Central memory CD4-positive, alpha-beta T cell (primary cell): ENCODE measurements at places on chromosomes 5 and 9.

- DNase-seq = no peak
Observed at GRCh38 chr9:92196909-92197308, 81.7 kb upstream of the SPTLC1 start.

GRCh38 chr5:131245312-131245711 lies 18.5 kb upstream of the CDC42SE2 start:
- no peak for DNase-seq

DNA sequence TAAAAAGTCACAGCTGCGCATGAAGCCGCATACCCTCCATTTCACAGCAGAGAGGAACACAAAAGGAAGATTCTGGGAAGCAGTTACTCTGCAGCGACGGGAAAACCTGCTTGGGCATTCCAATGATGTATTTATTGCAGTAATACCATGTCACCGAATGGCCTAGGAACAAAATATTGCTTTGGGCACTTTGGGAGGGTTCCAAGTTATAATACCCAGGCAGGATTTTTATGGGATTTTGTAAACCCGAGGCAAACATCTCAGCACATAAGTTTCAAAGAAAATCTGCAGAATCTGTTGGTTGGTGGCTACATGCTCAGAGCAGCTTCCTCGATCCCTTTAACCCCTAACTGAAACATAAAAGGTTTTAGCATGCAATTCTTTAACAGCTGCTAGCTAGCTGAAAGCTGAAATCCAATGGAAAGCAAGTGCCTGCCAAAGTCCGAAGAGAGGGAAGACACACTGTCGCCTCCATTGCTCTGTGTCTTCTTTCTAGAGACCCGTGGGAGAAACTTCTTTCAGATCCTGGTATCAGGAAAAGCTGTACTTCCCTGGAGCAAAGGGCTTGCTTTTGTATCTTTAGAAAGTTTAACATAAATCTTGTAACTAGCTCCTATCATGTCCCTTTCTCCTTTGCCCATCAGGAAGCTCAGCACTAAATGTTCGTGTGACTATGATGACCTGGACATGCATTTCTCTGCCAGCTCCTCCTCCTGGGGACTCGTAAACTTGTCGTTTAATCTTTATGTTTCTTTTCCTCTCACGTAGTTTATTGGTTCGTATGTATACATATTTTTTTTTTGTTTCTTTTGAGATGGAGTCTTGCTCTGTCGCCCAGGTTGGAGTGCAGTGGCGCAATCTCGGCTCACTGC lies 195.0 kb downstream of the MAPKAP1 start:
- DNase-seq = no peak

- no peak for DNase-seq
Observed at GRCh38 chr5:8813180-8813579, 732.7 kb downstream of the SEMA5A start.

DNA sequence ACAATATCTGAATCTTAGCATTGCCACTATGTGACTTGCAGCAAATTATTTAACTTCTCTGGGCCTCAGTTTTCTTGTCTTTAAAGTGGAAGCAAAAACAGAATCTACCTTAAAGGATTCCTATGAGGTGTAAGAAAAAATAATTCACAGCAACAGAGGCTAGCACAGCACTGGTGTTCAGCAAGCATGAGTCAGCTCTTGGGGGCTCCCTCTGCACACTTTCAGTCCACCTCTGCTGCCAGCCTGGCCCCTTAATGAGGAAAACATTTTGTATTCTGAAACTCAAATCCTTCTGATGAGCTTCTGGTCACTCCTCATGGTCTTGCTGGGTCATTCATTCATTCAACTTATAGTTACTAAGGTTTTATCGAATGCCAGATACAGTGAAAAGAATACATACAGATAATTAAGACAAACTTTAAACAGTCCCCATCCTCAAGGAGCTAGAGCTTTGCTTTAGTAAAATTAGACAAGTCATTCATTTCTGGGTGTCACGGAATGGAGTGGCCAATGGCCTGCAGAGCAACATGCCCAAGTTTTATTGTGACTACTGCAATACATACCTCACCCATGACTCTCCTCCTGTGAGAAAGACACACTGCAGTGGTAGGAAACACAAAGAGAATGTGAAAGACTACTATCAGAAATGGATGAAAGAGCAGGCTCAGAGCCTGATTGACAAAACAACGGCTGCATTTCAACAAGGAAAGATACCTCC lies 26.8 kb upstream of the IQGAP2 start:
- no peak for DNase-seq

DNA sequence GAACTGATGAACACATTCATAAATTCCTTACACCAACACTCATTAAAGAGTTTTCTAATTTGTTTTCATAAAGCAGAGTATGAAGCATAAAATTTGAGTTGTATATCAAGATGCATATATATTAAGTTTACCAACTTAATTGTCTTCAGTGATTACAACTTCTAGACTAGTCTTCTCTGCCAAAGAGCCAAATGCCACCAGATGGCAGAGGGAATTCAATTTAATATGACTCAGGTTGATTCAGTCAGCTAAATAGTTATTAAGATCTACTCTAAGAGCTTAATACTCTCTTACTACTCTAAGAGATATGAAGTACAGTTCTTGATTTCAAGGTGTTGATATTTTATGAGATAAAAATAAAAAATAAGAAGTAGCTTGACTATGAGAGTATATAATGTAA lies 53.4 kb downstream of the CDH10 start:
- no peak for DNase-seq

DNA sequence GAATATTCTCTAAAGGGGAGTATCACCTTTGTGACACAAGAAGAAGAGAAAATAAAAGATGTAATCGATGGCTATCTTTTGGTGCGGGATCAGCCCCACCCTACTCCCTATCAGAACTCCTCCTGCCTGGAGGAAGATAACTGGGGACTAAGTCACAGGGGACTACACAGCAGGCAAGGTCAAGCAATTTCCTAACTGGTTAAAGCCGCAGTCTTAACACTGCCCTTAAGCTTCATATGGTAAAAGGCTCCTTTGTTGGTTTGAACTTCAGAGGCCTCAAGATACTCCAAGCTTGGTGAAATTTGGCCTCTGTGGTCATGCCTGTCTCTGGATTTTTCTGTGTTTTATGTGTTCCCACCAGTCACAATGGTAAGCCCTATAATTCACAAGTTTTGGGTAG lies 1.3 kb upstream of the SHISAL2B start:
- no peak for DNase-seq

DNA sequence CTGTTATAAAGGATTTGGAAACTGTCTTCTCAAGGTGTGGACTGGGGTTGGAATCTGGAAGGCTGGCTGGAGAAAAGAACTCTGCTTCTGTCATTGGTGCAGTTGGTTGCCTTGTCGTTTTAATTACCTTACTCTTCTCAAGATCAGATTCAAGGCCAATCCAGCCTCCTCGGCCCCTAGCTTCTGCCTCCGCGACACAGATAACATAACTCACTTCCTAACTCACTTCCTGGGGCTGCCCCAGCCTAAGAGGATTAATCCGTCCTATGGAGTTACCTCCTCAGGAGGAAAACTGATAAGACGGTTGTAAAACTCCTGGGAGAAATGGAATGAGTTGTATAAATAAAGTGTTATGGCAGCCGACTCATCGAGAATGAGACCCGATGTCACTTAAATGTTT lies 389.1 kb upstream of the WWC1 start:
- DNase-seq = no peak

DNA sequence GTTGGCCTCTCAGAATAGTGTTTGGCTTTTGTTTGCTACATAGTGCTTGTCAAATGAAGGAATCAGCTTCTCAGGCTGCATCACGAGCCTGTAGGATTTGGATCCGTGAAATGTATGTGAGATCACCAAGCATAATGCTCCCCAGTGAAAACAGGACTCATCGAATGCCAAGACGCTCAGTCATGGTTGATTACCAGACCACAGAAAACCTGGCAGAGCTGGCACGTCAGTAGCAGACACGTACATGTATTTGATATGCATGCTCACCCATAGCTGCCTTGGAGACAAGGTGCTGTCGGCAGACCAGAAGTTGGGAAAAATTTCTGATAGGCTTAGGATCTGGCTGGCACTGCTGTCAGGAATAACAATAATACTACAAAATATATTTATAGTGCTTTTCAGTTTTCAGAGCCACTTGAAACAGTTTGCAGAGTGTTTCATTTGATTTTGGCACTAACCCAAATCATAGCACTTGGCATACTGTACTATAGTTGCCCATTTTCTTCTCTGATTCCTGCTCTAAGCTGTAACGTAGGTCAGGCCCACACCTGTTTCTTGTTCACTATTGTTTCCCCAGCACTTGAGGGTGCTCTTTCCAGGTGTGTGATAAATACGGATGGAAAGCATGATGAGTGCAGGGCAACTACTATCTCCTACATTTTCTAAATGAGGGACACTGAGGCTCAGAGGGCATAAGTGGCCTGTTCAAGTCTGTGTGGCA lies 226.1 kb downstream of the NR3C1 start:
- no peak for DNase-seq

- no peak for DNase-seq
Observed at GRCh38 chr5:103034662-103035392, 85.1 kb downstream of the GIN1 start.

DNA sequence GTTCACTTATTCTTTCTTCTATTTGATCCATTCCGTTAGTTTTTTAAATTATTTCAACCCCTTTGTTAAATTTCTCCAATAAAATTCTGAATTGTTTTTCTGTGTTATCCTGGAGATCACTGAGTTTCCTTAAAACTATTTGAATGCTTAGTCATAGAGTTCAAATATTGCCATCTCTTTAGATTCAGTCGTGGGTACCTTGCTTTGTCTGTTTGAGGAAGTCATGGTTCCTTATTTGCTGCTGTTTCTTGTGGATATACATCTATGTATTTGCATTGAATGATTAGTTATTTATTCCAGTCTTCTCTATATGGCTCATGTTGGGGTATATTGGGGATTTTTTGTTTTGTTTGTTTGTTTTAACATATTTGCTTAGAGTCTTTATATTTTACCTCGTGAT lies 80.6 kb downstream of the HINT1 start:
- DNase-seq = no peak

- no peak for DNase-seq
Observed at GRCh38 chr9:111039231-111039906, 1.1 kb upstream of the LPAR1 start.

DNA sequence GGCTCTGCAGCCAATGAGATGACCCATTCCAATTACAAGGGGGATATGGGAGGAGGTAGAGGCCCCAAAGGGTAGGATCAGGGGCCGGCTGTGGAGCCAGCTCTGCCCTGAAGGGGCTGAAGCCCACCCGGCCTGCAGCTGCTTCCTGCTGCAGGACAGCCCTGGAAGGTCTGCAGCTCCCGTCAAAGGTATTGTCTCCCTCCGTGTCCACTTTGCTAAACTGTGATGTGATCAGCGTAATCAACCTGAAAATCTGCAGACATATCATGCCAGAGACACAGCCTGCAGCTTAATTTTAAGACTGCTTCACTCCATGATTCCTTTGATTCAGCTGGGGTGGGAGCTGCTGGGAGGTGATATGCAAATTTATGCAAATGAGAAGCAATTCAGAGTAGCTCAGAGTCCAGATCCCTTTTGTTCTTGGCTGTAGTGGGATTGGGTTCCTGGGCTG lies 90.7 kb downstream of the GADD45G start:
- DNase-seq = no peak

DNA sequence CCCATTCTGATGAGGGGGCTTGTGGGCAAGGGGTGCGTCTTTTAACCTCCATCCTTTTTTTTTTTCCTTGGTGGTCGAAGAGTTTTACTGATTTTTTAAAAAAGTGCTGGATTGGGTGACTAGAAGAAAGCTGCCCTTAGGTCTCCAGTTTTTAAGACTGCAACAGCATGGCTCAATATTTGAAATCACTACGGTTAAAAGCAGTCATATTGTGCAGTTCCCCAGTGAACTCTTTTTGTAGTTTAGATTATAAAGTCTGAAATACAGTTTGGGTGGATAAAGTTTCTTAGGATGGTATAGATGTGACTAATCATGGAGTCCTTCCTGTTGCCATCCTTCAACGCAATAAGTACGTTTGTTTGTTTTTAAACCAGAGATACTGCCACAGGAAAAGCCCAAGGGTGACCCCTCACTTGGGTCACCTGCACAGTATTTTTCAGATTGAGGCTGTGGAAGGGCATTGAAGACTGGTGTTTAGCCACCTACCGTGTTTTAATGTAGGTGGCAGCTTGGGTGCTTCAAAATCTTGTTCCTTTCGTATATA lies 520 bp upstream of the DHFR start:
- no peak for DNase-seq

DNA sequence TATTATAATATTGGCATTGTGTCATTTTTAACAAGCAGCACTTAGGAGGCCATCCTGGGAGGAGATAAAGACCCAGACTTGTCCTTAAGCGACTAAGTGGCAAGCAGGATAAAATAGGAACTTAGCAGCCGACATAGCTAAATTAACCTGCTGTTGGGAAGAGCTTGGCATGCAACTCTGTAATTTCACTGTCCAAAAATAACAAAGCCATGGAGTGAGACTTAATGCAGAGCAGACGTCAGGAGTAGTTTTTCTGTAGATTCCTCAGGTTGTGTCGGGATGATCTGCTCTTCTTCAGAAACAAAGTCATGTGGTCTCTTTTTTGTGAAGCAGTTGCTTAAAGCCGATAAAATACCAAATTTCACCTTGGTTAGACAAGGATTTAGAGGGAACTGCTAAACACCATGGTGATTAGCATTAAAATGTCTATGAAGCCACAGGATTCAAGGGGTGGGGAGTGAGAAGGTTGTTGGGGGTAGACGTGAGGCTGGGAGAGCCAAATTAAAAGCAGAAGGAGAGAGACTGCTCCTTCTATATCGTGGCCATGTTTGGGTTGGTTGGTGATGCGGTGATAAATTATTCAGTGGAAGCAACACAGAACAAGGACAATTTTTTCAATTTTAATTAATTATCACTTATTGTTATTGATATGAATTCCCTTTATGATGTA lies 303.0 kb downstream of the CSNK1G3 start:
- no peak for DNase-seq

- DNase-seq = no peak
Observed at GRCh38 chr9:18896531-18897179, 136.4 kb downstream of the SAXO1 start.

DNA sequence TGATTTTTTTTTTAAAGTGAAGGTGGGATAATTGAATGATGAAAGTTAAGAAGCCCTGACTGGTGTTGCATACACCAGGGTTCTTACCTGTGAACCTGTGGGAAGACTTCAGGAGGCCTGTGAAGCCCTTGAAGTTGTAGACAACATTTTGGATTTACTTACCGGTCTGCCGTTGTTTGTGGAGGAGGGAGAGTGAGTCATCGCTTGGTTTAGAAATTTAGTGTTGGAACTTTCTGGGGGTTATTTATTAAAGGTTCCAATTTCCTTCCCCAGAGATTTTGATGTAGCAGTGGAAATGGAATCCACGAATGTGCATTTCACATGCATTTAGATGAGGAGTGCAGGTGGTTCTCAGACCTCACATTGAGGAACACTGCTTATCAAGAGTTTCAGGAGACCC lies 49.6 kb downstream of the ARHGAP26 start:
- no peak for DNase-seq
